ENCODE measurements at places on chromosomes 4 and X.

DNA sequence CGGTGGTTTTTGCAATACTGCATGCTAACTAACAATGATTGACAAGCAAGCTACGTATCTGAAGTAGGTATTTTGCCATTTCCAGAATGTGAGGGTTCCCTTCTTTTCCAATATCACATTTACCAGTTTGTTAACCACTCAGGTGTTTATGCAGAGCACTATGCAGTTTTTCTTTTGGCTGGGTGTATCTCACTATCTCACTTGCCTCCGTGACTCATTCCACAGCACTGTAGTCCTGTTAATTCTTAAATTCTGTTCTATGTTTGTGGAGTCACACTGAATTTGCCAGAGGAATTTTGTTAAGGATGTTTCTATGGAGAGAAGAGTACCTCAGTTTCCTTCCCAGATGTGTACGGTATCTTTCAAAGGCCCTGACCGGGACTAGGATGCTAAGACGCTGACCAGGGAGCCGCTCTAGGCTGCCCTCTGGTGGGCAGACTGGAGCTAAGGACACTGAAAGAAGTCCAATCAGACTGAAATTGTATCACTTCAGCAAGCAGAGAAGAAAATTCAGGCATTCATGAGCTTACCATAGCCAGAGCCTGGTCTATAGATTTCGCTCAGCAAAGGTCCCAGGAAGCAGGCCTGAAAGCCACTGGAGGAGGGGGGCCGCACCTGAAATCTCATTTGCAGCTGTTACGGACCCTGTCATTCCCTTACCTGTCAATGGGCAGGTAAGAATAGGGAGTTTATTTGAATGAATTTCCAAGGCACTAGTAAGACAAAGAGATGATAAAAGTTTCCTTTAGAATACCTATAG, 388.4 kb upstream of the SPOCK3 start:
- peak; percentile 60 for DNase-seq

GRCh38 chr4:104272966-104273365, 221.7 kb downstream of the CXXC4 start:
- DNase-seq = no peak

GRCh38 chr4:76470064-76470463, 35.0 kb downstream of the SHROOM3 start:
- no peak for DNase-seq

GRCh38 chrX:40267334-40268187, 169.8 kb upstream of the BCOR start:
- peak; percentile 10 for DNase-seq

DNA sequence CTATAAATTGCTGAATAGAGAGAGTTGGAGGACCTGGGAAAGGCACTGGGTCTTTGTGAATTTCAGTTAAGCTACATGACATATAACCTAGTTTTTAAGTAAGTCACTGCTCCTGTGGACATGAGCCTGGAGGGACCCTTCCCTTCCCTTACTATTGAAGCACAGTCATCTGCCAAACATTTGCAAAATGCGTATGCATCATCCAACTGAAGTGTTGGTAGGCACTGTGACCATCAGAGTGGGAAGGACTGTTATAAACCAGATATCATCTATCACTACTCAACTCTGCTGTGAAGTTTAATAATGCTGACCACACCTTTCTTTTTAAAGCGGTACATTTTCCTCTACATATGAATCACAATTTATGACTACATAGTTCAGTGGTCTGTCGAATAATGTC, 5.2 kb downstream of the GABRA3 start:
- no peak for DNase-seq

DNA sequence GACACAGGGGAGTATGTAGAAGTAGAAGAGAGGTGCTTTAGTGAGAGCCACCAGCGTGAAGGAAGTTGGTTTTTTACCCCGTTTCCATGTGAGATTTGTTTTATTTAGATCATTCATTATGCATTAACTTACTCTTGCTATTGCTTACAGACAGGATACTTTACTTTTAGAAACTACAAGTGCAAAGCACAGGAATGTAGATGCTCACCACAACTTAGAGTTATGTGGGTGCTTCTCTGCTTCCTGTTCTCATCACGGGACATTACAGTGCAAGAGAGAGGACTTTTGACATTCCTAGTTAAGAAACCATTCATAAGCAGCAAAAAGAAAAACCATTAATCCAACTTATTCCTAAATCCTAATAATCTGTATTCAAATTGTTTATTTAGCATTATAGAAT, 25.6 kb upstream of the SPANXD start:
- no peak for DNase-seq

GRCh38 chr4:16289897-16290554, 63.8 kb upstream of the TAPT1 start:
- no peak for DNase-seq

- no peak for DNase-seq
Measured at GRCh38 chr4:55592014-55592413, at the start of gene PDCL2. TSS of gene PDCL2 (minus strand) at chr4:55592245. CDS start at chr4:55592109, 136 bp downstream.

DNA sequence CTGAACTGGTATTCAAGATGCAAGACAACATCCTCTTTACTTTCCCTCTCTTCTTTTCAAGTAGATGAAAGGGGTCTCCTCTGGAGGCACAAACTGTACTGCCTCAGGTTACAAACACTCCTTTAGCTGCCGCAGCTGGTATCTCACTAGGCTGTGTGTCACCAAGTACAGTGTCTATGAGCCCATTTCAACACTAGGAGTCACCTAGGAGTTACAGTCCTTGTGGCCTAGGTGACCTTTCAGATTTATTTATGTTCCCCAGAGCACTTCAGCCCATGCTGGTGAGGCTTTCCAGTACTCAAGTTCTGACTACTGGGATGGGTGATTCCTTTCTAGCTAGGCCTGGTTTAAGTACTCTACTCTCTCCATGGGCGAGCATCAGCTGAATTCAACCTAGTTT, 32.4 kb upstream of the TMLHE start:
- no peak for DNase-seq

DNA sequence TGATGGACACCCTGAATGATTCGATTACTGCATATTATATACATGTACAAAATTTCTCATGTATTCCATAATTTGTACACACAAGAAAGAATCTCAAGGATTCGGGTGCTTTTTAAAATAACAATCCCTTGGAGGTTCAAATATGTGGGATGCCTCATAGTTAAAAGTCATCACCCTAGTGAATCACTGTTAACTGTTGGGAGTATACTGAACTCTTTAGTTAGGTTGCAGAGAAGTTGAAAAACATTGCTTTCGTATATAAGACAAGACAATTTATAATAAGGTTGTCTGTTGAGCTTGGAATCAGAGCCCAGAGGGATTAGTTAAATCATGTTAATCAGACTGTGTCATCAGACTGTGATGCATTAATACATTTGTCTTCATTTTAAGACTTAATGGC, 15.6 kb downstream of the DCK start:
- no peak for DNase-seq

GRCh38 chrX:139811942-139812629, 104.1 kb upstream of the MCF2 start:
- no peak for DNase-seq

DNA sequence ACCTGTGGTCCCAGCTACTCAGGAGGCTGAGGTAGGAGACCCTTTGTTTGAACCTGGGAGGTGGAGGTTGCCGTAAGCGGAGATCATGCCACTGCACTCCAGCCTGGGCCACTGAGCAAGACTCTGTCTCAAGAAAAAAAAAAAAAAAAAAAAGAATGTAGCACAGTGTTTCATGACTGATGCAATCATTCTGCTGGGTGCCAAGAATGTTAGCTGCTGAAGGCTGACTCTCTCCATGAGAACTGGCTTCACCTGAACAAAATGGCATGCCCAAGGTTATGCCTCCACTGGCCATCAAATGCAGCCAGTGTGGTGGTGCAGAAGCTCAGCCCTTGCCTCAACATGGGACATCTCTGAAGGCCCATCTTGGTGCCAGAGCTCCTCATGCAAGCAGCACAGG, 412.1 kb downstream of the ADAM29 start:
- no peak for DNase-seq

DNA sequence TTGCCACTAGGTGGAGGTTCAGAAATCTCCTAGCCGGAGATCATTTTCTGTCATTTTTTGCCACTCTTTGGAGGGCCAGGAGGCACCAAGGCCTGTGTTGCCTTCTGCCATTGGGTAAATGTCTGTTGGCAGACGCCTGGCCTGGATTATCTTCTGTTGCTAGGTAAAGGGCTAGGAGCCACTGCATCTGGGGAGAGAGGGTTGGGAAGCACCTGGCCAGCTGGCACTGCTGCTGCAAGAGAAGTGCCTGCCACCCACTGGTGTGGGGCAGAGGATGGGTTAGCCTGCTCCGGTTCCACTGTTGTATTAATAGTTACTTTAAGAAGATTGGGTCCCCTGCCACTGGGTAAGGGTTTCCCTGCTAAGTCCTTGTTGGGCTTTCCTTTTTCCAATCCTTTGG, 58.1 kb downstream of the AWAT2 start:
- DNase-seq = no peak

- no peak for DNase-seq
Measured at GRCh38 chr4:15197005-15197404, 194.7 kb downstream of the CPEB2 start.

- DNase-seq = no peak
Measured at GRCh38 chr4:186931519-186931918, 207.9 kb upstream of the FAT1 start.

- no peak for DNase-seq
Measured at GRCh38 chr4:175536852-175537453, 275.1 kb downstream of the GPM6A start.

GRCh38 chr4:18109676-18110075, 88.1 kb upstream of the LCORL start:
- DNase-seq = no peak

GRCh38 chr4:123353656-123354055, 42.9 kb upstream of the SPRY1 start:
- DNase-seq = no peak

GRCh38 chr4:136599890-136600289, 932.4 kb downstream of the PCDH18 start:
- DNase-seq = no peak

DNA sequence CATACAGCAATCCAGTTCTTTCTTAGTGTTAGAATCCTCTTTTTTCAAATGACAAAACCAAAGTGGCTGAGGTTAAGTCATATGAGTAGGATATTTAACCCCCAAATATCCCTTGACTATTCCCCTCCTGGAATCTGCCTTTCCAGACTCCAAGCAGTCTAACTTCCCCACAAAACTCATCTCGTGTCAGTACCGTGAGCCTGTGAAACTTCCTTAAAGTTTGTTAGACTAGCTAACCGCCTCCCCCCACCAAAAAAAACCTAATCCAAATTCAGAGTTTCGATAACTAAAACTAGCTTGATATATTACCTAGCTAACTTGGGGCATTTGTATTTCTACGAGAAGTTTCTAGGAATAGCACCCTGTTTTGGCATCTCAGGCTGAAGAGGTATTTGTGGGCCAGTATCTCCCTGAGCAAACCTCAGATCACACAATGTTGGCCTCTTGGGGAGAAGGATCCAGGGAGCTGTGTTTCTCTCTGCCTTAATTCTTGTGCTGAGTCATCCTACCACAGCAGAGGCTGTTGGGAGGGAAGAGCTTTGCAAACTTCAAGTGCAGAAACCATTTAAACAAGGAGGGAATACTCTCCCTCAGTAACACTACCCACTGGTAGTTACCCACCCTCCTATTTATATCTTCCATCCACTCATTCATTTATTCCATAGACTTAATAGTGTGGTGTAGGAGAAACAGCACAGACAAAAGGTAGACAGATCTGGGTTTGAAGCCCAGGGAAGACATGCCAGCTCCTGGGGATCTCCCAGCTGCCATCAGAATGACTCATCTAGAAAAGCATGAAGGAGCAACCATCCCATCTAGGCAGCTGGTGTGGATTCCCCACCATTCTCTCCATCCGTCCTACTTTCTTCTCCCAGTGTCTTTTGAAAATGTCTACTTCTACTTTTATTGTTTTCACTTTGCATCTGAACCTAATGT, 39.3 kb upstream of the TXK start:
- no peak for DNase-seq

Measured in anterior cingulate cortex (tissue), 58 donors.